Cortex of kidney (tissue), 1 donor: ENCODE measurements at places on chromosomes 3 and 15.

- no peak for DNase-seq
Measured at GRCh38 chr15:82944821-82945220, 7.7 kb downstream of the HOMER2 start.

GRCh38 chr3:13851997-13852637 lies 27.8 kb downstream of the WNT7A start:
- DNase-seq = no peak

DNA sequence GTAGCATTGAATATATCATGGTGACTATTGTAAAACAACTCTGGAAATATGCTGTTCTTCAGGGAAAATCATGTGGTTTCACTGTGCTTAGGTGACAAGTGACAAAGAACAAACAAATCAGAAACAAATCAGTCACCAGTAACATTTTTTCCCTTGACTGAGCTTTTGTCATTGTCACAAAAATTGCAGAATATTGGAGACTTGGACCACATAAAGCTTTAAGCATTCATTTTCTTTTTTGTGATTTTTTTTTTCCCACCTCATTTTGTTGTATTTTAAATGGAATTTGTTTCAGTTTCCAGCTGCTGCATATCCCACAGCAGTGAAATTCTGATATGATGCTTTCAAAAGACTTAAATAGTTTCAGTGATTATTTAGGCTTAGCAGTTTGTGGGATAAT lies 1088.4 kb downstream of the OTOL1 start:
- no peak for DNase-seq

GRCh38 chr3:57098418-57099310 lies 38.2 kb downstream of the SPATA12 start:
- DNase-seq = no peak

GRCh38 chr15:42354824-42355223 lies 4.5 kb upstream of the CAPN3 start:
- DNase-seq = no peak

DNA sequence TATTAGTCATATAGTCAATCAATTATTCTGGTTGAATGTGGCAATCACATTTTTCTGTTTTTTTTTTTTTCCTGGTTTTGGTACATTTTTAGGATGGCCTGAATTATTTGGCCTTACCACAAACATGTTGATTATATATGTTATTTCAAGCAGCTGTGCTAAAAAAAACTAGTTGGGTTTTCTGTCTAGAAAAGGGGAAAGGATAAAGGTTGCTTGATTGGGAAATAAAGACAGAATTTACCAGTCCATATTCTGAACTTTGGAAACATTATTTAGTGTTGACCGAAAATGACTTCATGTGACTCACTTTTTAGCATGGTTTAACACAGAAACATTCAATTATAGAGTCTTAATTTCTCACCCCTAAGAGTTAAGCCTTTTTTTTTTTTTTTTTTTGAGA lies 8.1 kb downstream of the MORF4L1 start:
- DNase-seq = no peak

- DNase-seq = no peak
Measured at GRCh38 chr3:139906418-139906817, 28.6 kb upstream of the CLSTN2 start.

- DNase-seq = no peak
Measured at GRCh38 chr15:40055576-40056293, 16.8 kb upstream of the SRP14 start.

- no peak for DNase-seq
Measured at GRCh38 chr3:170868577-170869238, 1.3 kb downstream of the RPL22L1 start.

GRCh38 chr3:194736896-194737600 lies 51.4 kb downstream of the FAM43A start:
- DNase-seq = no peak

- no peak for DNase-seq
Measured at GRCh38 chr3:36606871-36607765, 157.2 kb downstream of the DCLK3 start.

- DNase-seq = no peak
Measured at GRCh38 chr15:89383365-89384175, 48.9 kb upstream of the POLG start.

- DNase-seq = no peak
Measured at GRCh38 chr15:93520206-93520605, 431.2 kb upstream of the RGMA start.

DNA sequence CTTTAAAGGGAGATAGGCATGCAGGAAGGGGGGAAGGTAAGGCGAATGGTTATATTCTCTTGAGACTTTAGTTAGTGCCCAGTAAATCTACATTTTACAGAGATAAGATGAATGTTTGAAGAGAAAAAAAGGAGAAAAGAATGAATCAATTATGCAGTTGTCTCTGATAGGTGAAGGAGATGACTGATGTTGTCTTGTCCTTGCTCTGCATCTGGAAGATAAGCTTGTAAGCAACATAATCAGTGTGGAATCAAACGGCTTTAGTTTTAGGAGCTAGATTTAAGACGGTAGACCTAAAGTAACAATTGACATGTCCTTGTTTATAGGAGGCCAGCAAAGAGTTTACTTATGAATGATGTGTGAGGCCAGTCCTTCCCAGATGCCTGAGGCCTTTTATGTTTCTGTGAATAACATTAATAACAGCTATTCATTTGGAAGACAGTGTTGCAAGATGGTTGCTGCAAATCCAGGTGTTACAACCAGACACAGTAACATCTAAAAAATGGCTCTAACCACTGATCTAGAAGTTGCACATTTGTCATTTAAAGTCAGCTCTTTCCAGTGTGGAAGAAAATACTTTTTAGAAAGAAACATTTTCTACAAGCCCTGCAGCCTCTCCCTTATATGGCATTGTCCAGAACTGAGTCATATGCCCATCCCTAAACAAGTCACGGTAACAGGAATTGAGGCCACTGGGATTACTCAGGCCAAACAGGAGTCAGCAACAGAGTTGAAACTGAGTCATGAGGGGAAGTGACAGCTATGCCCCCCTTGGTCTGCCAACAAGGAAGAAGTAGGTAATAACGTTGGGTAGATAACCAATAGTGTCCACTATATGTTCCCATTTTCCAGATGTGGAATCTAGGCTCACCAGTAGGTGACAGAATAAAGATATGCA lies 77.5 kb upstream of the FBN1 start:
- no peak for DNase-seq
